ENCODE measurements at places on chromosomes 2 and 18.
A peak's percentile ranks its signal among the peaks of the same experiment; 100 is the strongest.

- no peak for DNase-seq
Observed at GRCh38 chr2:230692760-230693159, 19.9 kb upstream of the CAB39 start.

GRCh38 chr2:221908518-221908917 lies 336.4 kb upstream of the EPHA4 start:
- no peak for DNase-seq

DNA sequence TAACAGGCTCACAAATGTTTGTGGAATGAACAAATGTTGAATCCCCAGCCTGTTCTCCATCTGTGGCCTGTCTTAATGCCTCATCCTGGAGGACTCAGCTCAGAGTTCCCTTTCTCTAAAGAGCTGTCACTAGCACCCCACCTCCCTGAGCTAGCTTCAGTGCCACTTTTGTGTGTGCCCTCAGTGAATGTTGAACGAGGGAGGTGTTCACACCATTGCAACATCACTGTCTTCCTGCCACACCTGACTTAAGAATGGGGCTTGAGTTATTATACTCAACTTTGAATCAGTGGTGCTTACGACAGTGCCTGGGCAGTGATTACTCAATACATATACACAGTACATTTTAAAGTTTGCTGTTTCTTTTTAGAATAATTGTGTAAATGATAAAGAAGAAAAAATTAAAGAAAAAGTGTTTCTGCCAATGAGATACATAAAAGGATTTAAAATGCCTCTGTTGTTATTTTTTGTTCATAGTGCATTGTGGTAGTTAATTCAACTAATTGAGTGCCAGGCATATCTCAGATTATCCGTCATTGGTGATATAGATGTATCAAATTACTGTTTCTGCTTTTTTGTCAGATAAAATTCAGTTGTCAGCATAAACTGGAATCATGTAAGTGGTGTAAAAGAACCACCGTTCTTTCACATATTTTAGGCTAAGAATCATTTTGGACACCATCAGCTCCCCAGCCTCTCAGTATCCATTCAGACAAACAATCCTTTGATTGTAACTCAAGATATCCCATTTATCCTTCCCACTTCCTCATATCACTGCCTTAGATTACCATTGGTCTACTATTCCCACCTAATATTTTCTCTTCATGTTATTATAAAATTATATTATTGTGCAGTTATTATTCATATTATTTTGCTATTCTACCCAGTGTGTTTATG lies 304.7 kb downstream of the PTPRM start:
- no peak for DNase-seq

DNA sequence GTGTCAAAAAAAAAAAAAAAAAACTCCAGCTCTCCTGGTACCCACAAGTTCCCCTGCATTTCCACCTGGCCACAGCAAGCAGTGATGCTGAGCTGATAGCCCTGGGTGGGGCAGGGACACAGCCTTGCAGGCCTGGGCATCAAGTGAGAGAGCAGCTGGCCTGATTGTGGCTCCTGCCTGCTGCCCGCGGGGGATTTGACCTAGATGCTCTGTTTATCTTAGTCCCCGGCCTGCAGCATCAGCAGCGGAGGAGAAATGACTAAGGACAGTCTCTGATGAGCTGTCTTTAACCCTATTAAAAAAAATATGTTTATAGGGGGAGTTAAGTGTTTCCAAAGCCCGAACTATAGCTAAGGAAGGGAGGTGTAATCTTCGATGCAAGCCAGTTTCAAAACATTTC lies 102.6 kb downstream of the MTCL1 start:
- DNase-seq = no peak

GRCh38 chr2:169018390-169018789 lies 12.7 kb downstream of the ABCB11 start:
- no peak for DNase-seq

- DNase-seq = peak; percentile 48
Observed at GRCh38 chr2:156334496-156335478, 2.3 kb upstream of the NR4A2 start.

DNA sequence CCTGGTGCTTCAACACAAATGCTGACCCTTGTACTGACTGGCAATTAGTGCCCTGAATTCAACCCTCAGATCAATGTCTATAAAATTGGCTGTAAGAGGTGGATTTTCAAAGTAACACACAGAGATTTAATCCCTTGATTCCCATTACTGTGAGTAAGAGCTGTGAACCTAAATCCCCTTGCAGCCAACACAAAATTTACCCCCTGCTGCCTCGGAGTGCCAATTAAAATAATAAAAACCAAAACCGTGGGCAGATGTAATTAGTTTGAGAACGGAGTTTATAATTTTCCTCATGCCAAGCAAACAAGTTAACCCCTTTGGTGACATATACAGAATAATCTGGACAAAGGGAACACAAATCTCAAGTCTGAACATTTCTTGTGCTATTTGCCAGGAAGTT lies 55.8 kb upstream of the REV1 start:
- no peak for DNase-seq

- no peak for DNase-seq
Observed at GRCh38 chr18:65255417-65255816, 495.4 kb upstream of the CDH7 start.

DNA sequence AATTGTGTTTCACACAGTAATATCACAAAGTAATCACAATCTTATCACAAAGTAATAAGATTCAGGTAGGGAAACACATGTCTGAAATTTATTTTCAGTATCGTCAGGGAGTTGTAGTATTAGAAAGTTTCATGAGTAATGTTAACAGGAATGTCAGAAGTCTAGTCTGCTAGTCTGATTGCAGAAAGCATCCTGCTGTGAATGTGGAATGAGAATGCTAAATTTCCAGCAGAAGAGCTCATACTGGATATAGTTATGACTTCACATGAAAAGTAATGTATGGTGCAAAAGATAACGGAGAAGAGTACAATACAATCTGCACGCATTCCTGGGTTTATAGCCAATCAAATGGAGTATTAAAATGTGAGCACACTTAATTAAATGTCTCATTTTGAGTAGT lies 494.7 kb upstream of the SETBP1 start:
- no peak for DNase-seq

GRCh38 chr2:12434630-12435098 lies 282.1 kb upstream of the TRIB2 start:
- DNase-seq = no peak

GRCh38 chr2:119692310-119692709 lies 13.3 kb downstream of the TMEM177 start:
- no peak for DNase-seq

- DNase-seq = no peak
Observed at GRCh38 chr2:111897630-111897923, 830 bp upstream of the MERTK start.

GRCh38 chr2:237686659-237687136 lies 59.3 kb downstream of the LRRFIP1 start:
- no peak for DNase-seq

GRCh38 chr2:28633746-28634145 lies 117.9 kb upstream of the PPP1CB start:
- DNase-seq = no peak

DNA sequence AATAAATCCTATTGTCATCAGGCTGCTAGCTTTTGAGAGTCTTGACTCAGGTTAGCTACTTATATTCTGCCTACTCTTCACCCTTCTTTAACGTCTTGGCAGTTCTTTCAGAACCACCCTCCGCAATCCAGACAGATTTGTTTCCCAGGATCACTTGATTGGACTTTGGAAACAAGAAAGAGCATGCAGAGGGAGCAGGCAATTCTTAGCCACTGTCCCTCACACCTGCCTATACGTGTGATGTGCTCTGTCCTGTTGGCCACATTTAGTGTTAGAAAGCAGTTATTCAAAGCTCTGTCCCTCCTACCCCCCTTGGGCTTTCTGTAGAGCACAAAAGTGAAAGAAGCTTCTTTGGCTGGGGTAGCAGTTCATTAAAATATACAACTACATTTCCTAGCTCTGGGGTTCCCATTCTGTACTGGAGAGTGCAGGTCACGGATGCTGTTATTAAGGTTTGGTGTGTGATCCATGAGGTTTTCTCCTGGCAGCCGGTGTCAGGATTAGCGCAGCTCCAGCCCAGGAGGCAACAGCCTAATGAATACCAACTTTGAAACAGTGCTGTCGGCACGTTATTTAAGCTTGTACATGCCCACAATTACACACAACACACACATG lies 6.3 kb downstream of the FZD5 start:
- no peak for DNase-seq

DNA sequence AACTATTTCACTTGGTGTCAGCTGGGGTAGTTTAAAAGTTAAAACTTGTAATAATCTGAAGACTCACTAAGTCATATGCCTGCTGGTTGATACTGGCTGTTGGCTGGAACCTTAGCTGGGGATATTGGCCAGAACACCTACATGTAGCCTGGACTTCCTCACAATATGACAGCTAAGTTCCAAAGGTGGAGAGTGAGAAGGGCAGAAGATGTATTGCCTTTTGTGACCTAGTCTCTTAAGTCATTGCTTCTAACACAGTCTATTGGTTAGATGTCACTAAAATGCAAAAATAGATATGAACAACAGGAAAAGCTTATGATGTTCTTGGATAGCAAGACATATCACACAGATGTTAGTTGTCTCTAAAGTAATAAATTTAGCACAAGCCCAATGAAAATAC lies 113.2 kb upstream of the CHAC2 start:
- DNase-seq = no peak
